ENCODE measurements at places on chromosomes 11 and 22.

- DNase-seq: no peak
These were observed 365.5 kb downstream of the SHANK2 start for GRCh38 chr11:70886676-70887541.

- DNase-seq: no peak
These were observed 2.1 kb upstream of the MADD start for GRCh38 chr11:47267876-47268275.

- no peak for DNase-seq
These were observed 552.9 kb downstream of the NTM start for GRCh38 chr11:131923309-131923708.

GRCh38 chr11:47445840-47446239, 3.1 kb downstream of the RAPSN start:
- no peak for DNase-seq

- no peak for DNase-seq
These were observed 52.3 kb upstream of the SOX6 start for GRCh38 chr11:16408619-16409018.

- DNase-seq: no peak
These were observed 381.4 kb upstream of the MPPED2 start for GRCh38 chr11:30967579-30967978.

- no peak for DNase-seq
These were observed 13.5 kb upstream of the EFCAB6 start for GRCh38 chr22:43825651-43826050.

DNA sequence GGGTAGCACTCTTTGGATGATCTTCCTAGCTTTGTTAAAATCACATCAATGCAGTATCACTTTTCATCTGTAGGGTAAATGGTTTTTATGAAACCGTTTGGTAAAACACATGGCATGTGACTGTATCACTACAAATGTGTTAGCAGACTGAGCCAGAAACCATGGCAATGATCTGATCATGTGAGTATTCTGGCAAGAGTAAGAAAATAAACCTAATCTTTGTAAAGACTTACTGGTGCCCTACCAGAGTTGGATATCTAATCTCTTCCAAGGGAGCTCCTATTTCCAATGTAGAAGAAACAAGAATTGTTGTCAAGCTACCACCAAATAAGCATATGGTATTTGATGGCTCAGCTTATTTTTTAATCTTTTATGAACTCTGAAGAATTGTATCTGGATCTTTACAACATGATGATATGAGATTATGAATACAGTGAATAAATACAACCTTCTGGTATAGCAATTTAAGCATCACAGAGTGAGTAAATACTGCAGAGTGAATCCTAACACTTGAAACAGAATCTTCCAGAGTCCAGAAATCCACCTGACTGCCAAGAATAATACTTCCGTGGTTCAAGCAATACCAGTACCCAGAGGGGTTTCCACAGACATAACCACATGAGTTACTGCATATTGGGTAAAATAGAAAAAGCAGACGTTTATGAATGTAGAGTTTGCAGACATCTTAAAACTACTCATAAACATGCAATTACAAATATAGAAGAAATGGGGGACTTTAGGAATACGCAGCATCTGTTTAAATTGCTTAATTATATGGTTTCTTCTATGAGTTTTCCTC, 238.8 kb downstream of the TTC28 start:
- no peak for DNase-seq

DNA sequence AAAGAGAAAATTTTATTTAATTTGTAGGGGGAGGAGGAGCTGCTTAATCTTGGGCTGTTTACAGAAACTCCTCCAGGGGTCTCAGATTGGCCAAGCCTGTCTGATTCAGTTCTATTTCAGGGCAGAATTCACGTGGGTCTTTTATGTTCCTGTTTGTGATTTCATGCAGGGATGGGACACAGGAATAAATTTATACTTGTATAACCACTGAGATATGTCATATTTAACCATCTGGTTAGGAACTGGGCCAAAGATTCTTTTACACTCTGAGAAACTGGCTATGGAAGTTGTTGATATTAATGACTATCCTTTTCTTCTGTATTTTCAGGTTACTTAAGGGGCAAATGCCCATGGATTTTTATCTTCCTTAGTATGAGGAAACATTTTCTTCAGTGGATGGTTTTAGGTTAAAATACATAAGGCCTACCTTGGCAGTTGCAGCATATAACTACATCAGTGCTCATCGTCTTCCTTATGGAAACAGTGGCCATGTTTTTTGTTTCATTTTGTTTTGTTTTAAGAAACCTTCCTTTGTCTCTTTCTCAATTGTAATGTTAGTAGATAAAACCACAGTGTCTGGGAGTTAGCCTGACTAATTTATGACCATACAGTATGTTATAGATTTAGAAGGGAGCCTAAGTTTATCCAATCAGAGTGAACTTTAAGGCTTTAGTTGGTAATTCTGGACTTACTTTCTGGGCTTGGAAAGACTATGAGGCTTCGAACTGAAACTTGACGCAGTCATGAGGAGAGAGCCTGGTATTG, 132.4 kb upstream of the ANO3 start:
- no peak for DNase-seq

GRCh38 chr11:6850526-6850925, 5.0 kb downstream of the OR10A5 start:
- no peak for DNase-seq

DNA sequence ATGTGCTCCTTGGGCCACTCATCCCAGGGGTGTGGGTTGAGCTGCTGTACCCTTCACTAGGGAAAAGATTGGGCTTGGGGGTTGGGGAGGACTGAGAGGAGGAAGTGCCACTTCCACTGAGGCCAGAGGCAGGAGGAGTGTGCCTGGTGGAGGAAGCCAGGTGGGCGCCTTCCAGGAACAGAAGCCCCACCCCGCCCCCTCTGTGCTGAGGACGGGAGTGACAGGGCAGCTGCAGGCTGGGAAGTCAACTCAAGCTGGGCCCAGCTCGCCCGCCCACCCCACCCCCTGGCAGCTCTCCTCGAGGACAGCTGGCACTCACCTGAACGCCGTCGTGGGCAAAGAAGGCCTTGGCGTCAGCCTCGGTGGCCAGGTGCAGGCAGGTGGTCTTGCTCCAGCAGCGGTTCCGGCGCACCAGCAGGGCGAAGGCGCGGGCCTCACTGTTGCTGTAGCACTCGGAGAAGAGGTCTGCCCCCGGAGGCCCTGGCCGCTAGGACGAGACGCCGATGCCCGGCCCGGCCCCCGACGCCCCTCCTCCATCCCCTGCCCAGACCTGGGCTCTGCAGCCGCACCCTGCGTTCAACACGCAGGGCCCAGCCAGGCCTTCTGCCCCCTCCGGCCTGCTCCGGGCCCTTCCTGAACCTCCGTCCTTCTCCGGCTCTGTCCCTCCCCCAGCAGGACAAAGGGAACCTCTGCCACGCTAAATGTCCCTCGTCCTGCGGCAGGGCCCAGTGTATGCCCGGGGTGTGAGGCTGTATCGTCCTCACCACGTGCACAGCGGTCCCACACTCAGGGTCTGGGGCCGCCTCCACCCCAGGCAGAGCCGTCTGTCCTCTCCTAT, 13.4 kb downstream of the TSSC4 start:
- DNase-seq: no peak

GRCh38 chr11:17718510-17718962, 835 bp upstream of the MYOD1 start:
- DNase-seq: no peak

- DNase-seq: no peak
These were observed 607.0 kb upstream of the KIRREL3 start for GRCh38 chr11:127607487-127608085.

DNA sequence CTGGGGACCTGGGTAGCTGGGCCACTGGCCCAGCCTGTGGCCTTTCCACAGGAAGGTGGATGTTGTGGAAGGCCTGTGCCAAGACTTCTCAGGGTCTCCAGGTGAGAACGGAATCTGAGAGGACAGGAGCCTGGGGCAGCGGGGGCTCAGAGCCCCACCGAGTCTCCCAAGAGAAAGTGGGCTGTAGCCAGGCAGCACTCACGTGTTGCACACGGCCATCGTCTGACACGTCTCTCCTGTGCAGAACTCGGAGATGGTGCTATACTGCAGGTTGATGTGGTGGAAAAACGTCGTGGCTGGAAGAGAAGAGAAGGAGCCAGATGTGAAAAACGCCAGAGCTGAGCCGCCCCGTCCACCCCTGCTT, 6.4 kb downstream of the MOB2 start:
- no peak for DNase-seq

DNA sequence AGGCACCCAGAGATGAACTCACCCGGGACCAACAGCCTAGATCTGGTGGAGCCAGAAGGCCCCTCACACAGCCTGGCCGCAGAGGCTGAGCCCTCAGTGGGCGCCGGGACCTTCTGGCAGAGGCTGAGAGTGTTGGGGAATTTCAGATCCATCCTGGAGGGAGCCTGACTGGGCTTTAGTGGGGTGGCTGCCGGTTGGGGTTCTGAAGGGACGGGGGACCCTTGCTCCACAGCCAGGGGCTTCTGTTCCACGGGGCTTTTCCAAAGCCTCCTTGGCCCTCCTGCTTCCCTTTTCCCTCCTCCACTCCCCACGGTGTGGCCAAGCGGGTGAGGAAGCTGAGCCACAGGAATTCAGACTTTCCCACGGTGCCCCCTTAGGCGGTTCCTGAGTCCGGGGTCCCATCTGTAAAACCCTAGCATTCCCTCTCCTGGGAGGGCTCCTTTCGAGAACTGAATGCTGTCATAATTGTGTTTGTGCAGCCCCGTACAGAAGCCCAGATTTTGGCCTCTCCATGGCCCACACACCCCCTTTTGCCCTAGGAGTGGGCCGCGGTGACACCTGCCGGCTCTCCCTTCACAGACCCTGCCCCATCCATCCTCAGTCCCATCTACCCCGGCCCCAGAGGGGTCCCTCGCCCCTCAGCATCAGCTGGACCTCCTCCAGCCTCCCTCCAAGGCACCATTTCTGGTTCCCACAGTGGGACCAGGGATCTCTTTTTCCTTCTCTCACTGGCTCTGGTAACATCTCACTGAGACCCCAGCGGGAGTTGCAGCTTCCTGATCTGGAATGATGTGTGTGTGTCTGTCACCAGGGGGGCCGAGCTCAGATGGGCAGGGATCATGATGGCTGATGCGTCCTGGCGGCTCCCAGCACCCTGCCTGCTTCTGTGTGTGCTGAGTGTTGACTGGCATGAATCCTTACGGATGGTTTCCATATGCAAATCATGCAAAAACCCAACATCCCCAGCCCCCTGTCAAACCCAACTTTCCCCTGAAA, 1048.4 kb downstream of the TBC1D22A start:
- DNase-seq: no peak

DNA sequence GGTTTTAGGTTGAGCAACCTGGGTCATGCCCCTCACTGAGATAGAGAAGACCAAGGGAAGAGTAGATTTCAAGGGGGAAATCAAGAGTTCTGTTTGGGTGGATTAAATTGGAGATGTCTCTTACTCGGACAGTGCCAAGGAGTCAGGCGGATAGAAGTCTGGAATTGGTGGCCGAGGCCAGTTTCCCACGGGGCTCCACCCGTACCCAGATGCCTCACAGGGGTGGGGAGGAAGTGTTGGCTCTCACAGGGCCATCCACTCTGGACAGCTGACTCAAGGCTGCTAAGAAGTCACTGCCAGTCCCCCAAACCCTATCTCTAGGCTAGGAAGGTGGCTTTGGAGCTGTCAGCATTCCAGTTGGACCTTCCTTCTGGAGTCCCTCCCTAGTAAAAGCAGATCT, 79.1 kb upstream of the TIMP3 start:
- DNase-seq: no peak

Measured in DMS53 (cell line).